ENCODE measurements at places on chromosomes 16 and 17.

DNA sequence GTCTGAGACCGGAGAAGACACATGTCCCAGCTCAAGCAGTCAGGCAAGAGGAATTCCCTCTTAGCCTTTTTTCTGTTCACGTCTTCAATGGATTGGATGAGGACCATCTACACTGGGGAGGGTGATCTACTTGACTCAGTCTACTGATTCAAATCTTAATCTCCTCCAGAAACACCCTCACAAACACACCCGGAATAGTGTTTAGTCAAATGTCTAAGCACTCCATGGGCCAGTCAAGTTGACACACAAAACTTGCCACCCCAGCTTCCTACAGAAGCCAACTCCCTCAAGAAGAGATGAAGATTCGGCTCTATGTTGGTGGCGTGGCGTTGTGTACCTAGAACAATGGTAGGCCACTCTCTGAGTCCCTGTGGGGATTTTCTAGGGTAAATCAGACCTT lies 22.5 kb upstream of the NKD1 start:
- no peak for DNase-seq

DNA sequence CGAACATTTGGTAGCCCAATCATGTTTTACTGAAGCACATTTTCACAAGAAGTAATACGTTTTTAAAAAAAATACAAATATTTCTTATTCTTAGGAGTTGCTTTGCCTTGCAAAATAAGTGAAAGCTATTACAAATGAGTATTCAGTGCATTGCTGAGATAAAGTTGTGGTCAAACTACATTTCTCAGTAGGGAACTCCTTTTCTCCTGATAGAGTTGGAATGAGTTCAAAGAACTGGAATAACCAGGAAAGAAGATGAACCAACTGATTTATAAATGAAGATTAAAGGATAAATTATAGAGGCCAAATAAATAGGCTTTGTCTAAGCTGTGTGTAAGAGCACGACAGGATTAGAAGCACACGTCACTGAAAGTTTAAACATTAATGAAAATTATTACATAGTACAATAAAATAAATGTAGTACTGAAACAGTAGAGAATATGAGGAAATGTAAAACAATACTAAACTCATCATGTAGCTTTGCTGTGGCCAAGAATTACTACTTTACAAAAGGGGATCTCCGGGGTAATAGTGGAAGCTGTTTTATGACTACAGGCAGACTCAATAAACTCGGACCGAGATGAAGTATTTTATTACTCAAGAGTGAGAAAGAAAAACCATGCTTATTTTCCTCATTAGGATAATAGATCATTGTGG lies 73.6 kb downstream of the KCNJ2 start:
- DNase-seq: no peak

DNA sequence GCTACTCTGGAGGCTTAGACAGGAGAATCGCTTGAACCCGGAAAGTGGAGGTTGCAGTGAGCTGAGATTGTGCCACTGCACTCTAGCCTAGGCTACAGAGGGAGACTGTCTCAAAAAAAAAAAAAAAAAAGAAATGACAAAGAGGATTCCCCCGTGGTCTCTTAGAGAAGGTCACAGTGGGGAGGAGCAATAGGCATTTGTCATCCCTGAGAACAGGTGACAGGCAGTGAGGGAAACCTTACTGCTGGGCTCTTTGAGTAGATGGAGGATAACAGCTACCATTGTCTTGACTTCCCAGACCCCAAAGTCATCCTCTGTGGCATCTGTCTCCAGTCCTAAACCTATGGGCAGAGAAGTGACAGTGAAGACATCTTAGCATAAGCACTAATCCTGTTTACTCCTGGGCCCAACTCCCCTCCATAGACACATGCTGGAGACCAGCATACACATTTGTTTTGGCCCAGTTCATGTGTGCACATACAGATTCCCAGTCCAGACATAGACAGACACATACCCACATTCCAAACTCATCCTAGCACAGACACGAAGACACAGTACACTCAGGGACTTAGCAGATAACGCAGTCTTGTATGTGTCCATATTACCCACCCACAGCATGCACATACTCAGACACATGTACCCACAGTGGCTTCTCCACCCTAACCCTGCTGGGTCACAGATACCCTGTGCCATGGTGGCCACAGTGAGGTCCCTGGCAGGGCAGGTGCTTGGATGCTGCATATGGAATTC lies 2.7 kb downstream of the ESRP2 start:
- no peak for DNase-seq

- DNase-seq: no peak
Measured at GRCh38 chr17:55263569-55264277, 1.0 kb upstream of the HLF start.

- no peak for DNase-seq
Measured at GRCh38 chr17:1376061-1376460, 24.0 kb downstream of the YWHAE start.

GRCh38 chr17:50037321-50038107 lies 18.4 kb upstream of the ITGA3 start:
- DNase-seq: peak; percentile 38

- DNase-seq: peak; percentile 50
Measured at GRCh38 chr17:82848022-82848592, 8.3 kb upstream of the ZNF750 start.

- no peak for DNase-seq
Measured at GRCh38 chr17:13572581-13572980, 29.1 kb downstream of the HS3ST3A1 start.

DNA sequence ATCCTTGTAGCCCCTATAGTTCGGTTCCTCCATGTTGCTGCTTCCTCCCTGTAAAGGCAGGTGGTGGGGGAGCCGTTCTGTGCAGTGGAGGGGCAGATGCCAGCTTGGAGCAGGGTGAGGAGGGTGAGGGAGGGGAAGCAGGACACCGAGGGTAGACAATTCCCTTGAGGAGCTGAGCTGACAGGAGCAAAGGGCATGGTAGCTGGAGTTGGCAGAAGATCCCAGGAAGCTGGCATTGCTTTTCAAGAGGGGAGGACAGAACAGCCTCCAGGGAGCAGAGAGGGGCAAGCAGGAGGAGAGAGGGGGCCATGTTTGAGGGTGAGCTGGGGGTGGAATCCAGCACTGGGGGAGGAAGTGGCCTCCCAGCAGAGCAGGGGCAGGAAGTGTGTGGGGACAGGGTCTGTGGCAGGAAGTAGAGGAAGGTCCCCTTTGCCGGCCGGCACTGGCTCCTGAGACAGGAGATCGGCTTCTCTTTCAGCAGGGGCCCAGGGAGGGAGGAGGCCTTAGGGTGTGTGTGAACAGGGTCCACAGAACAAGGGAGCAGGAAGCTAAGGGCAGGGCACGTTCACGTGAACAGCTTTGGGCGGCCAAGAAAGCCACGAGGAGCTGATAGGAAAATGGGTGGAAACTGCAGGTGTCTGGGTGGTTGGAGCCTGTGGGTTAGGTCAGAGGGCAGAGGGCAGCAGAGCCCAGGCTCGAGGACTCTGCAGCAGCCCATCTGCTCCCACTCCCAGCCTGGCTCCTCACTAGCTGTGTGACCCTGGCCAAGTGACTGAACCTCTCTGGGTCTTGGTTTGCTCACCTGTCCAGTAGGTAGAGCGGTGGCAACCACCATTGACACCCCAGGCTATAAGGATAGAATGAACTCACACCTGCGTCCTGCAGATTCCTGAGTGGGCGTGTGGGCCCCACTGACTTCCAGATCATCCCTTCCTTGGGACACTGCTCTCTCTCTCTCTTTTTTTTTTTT lies 17.5 kb upstream of the SPNS2 start:
- DNase-seq: no peak

DNA sequence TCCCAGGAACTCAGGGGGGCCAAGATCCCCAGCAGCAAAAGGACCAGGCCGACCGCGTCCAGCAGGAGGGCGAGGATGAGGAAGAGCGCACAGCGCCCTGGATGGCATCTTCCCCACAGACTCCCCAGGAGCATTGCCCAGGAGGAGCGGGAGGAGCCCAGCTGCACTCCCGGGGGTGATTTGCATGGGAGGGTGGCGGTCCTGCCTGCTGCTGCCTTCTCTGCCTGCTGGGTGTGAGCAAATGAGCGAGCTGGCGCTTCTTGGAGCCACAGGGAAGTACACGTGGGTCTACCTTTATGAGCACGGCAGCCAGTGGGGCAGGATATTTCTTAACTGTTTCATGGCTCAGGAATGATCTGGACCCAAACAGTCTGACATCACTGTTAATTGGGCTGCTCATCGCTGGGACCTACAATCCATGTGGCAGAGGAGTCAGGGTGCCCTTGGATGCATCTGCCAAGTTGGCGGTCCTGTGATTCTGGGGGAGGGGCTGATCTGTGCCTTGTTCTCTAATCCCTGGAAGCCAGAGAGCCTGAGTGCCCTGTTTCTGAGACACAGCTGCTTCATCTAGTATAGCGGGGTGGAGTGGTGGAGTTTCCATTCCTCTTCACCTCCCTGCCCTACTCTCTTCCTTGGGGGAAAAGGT lies at the start of gene TMEM238L:
TMEM238L (minus strand) TSS at position 270 of the 646 bp plus-strand sequence; CDS start at position 134, 136 bp downstream.
- DNase-seq: no peak

DNA sequence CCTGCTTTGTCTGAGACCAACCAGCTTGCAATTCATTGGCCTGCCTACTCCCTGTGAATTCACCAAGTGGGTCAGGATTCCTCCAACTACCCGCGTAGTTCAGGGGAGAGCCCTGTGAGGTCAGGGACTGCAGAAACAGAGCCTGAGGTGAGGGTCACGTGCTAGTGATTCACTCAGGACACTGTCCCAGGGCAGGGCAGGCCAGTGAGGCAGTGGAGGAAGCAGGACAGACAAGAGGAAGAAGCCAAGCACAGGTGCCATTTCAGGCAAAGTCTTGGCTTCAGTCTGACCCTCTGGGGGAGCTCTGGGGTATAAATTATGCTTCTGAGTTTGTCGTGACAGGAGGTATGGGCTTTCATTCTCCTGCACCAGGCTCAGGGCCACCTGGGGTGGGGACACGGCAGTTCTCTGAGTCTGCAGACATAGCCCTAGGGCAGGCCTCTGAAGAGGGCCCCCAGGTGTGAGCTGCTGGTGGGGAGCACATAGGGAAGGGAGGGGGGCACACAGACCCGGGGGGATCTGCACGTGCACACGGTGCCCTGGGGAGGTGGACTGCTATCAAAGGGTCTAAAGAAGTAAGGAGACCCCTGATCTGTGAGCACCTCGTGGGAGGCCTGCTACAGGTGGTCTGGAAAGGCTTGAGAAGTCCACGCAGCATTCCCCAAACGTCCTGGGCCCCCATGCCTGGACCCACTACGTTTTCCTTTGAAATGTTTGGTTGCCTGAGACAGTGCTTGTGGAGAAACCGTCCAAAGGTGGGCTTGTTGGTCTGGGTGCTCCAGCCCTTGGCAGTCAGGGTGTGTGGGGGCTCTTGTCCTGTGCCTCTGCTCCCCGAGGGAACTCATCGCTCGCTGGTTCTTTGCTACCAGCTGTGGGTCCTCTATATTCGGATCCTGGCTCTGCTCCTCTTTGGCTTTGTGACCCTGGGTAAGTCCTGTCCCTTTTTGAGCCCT lies 46.4 kb downstream of the NKD1 start:
- no peak for DNase-seq

GRCh38 chr16:48558371-48558841 lies 51.6 kb downstream of the N4BP1 start:
- no peak for DNase-seq

- DNase-seq: peak; percentile 72
Measured at GRCh38 chr17:78759203-78759968, 22.7 kb downstream of the CYTH1 start.

DNA sequence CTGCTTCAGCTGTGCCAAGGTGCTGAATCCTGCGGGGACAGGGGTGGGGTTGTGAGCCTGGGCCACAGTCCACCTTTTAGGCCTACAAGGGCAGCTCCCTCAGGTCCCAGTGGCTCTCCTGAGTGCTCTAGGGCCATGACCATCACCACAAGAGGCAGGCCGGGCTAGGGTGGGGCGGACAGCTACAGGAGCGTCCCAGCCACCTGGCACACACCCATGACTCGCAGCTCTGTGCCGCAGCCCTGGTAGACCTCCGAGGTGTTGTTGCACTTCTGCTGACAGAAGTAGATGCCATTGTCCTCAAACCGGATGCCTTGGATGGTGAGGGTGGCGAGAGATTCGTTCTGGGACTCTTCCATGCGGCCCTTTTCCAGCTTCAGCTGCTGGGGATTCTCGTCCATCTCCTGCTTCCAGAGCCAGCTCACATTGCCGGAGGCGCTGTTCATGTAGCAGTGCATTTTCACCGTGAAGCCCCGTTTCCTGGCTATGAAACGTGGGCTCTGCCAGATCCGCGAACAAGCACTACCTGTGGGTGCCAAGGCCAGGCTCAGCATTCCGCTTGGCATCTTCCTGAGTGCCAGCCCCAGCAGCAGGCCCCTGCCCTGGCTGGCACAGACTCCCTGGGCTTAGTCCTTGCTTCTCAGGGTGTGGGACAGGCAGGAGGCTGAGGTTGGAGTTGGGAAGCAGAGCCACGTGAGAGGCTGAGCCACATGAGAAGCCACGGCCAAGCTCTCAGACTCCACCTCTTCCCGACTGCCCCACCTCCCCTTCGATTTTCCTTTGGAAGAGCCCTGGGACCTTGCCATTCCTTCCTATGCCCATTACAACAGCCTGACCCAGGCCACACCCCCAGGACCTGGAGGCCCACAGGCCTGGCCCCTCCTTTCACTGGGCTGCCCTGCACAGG lies 2.0 kb downstream of the CD79B start:
- peak; percentile 29 for DNase-seq

DNA sequence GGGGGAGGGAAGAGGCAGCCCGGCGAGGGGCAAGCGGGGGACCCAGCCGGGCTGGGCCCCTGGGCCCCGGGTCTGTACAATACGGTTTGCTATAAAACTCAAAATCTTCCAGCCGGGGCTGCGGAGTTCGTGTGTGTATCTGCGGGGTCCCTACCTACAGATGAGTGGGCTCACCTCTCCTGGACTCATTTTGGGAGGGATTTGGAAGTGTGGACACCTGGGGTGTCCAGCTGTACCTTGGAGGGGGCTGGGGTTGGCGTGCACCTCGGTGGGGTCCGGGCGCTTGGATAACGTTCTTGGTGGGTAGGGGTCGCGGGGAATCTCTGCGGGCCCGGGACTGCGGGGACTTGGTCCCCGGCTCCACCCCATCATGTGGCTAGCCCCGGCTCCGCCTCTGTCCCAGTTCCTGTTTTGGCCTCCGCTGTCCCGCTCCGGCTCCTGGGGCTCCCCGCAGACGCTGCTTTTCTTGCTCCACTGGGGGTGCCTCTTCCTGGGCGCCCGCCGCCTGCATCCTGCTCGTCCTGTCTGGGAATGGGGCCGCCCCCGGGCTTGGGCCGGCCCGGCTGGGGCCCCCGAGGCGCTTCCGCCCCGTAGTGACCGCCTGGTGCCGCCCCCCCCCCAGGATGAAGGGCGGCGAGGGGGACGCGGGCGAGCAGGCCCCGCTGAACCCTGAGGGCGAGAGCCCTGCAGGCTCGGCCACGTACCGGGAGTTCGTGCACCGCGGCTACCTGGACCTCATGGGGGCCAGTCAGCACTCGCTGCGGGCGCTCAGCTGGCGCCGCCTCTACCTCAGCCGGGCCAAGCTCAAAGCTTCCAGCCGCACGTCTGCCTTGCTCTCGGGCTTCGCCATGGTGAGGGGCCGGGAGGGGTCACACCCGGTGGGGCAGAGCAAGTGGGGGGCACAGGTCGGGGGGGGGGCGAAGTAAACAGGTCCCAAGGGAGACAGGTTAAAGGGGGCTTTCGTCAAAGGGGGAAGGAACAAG lies at the start of gene ORAI3:
ORAI3 (plus strand) TSS at position 402 of the 983 bp plus-strand sequence; CDS start at position 624, 222 bp downstream.
- peak; percentile 82 for DNase-seq

DNA sequence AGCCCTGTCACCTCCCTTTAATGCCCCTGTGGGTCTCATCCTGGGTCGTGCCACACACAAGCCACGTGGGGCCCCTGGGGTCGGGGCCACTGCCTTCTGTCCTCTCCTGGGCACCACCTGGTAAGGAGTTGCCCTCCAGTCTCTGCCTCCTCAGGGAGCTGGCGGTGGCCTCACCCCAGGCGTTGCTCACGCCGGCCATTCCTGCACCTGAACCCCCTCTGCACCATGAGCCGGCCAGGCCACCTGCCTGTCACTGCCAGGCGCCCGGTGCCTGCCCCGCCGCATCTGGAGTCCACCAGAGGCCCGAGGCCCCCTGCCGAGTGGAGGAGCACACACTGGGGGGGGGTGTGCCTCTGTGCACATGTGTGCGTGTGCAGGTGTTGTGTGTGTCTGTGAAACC lies 10.4 kb downstream of the NHERF2 start:
- DNase-seq: no peak
